ENCODE measurements at places on chromosomes 16 and 17.
A peak's percentile ranks its signal among the peaks of the same experiment; 100 is the strongest.

DNA sequence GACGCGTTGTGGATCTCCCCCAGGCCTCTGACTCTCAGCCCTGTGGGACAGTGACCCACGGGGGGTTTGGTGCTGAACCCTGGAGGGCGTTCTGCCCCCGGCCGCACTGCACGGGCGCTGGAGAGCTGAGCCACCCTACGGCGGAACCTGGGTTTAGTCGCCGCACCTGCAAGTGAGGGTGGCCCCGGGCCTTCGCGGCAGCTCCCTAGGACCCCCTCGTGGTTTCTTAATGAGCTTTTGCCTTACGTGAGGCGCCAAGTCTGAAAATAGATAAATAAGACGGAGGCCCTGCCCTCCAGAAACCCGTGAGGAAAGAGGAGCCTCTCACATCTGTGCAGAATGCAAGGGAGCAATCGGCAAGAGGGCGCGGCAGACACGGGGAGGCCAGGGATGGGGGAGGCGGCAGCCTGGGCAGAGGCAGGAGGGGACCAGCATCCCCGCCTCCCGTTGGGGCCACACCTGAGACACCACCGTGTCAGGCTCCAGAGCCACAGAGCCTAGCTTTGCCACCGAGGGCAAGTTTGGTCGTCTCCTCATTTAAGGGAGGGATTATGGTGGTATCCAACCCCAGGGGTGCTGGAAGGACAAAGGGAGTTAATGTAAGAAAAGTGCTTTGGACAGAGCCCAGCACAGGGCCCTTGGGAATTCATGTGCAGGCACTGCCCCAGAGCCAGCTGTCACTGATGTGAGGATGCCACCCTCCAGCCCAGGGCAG is 153.2 kb upstream of the CHMP6 start:
- no peak for DNase-seq

- no peak for DNase-seq
Measured at GRCh38 chr16:86791287-86792035, 213.1 kb downstream of the FOXL1 start.

DNA sequence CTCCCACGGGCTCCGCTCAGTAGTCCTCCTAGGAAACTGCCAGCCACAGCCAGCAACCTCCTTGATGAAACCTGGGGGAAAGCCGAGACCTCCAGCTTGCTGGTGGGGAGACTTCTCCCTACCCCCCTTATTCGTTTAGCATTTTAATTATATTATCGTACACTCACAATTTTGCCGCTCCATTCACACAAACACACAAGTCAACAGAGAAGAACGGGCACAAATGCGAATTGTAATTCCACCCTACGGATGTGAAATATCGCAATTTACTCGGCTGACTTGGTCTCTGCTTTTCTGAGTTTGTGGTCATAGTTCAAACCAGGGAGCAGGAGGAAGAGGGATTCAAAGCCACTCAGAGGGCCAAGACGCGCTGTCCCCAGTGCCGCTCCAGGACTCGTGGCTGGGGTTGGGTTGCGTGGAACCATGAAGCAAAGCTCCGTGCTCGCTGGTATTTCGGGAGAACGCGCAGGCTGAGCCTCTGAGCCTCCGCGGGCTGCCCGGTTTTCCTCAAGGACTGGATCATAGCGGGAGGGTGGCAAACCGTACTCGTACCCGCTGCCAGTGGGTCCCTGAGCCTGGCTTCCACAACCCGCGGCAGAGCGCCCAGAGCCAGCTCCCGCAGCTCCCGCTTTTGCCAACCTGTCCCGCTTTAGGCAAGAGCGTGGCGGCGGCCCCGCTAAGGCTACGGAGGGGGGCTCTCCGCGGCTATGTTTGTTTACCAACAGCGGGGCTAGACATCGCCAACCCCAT is 2.0 kb downstream of the LHX1 start:
- DNase-seq = no peak

DNA sequence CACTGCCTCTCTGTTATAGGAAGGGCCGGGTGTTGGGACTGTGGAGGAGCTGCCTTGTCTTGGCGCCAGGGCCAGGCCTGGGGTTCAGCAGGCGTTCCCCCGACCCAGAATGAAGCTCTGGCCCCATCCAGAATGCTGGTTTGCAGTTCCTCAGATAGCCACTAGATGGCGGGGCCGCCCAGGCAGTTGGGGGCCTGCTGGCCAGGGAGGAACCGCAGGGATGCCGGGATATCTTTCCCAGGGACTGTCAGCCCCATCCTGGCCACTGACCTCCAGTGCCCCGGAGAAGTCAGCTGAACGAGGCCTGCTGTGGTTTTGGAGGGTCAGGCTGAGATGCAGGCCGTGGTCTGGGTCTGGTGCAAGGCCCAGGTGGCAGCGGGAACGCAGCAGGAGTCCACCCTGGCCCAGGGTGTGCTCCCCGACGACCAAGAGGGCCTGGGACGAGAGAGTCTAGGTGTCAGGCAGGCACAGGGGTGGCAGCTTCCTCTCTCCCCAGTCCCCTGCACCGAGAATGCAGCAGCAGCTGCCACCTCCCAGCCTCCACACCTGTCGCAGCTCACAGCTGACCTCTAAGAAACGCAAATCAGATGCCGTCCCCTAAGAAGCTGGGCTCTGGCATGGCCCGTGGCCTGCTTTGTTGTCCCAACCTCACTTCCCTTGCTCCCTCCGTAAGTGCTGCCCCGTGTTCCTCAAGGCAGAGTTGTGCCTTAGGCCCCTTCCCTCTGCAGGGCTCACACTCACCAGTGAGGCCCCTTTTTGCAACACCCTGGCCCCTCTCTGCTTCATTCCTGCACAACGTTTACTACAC is 51.2 kb downstream of the RMI2 start:
- DNase-seq = peak; percentile 60

GRCh38 chr17:2964370-2964769 is 99.0 kb downstream of the OR1D5 start:
- DNase-seq = no peak

GRCh38 chr17:36854982-36855381 is 82.3 kb upstream of the LHX1 start:
- DNase-seq = no peak

GRCh38 chr17:38703742-38704605 is 1.1 kb upstream of the MLLT6 start:
- DNase-seq = no peak

DNA sequence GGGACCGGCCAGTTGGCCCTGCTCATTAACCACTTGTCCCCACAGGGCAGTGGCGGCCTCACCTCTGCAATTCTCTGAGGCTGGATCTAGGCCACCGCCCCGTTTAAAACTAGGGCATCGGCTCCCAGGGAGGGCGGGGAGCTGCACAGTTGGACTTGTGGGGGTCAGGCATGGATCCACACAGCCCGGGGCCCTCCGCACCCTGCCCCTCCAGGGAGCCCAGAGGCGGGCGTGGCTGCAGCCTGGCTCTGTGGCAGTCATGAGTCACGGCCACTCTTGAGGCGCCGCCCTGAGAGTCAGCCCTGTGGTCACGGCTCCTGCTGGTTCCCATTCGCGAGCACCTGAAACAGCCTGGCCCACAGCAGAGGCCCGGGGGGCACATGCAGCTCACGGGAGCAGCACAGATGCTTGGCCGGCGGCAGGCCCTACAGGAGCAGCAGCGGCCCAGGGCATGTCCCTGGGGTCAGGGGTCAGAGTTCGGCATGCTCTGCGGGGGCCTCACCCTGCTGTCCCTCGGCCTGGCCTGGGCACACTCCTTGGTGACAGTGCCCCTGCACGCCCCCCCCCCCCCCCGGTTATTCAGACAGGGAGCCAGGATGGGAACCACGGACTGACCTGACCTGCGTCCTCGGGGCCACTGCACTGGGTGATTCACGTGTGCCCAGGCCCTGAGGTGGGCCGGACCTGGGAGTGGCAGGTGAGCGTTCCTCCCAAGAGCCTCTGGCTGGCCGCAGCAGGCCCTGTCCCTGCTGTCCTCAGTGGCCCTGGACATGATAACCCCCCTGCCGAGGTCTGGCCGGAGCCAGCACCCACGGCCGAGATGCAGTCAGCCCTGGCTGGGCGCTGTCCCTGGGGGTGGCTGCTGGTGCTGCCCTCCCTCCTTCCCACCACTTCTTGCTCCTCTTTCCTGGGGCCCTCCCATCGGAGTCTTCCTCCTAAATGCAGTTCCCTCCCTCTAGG is 8.2 kb downstream of the CAPN15 start:
- peak; percentile 52 for DNase-seq

DNA sequence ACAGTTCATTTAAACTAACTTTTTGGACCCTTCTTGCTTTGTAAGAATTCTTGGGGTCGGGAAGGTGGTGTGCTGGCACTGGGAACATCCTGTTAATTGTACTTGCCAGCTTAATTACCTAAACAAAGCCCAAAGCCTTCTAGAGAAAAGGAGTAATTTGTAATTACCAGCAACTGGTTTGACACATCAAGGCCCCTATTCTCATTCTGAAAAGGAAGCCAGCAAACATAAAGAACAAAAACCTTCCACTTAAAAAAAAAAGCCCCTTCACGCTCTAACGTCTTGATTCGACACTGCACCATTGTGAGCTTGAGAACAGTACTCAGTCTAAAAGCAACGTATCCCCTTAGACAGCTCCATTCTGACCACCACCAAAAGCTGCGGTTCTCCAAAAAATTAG is 74.7 kb upstream of the RPH3AL start:
- DNase-seq = no peak

DNA sequence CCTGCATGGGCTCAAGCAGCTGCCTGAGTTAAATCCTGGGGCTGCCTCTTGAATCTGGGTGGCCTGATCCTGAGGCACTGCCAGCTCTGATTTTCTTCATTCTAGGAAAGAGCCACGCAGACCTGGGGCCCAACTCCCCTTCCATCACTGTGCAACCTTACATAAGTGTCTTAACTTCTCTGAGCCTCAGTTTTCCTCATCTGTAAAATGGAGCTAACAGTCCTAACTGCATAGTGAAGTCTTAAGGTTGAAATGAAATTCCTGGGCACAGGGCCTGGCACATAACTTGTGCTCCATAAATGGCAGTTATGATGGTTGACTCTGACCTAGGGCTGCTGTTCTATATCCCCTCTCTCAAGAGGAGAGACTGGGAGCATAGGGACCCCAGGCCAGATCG is 236.6 kb downstream of the GSG1L start:
- no peak for DNase-seq

DNA sequence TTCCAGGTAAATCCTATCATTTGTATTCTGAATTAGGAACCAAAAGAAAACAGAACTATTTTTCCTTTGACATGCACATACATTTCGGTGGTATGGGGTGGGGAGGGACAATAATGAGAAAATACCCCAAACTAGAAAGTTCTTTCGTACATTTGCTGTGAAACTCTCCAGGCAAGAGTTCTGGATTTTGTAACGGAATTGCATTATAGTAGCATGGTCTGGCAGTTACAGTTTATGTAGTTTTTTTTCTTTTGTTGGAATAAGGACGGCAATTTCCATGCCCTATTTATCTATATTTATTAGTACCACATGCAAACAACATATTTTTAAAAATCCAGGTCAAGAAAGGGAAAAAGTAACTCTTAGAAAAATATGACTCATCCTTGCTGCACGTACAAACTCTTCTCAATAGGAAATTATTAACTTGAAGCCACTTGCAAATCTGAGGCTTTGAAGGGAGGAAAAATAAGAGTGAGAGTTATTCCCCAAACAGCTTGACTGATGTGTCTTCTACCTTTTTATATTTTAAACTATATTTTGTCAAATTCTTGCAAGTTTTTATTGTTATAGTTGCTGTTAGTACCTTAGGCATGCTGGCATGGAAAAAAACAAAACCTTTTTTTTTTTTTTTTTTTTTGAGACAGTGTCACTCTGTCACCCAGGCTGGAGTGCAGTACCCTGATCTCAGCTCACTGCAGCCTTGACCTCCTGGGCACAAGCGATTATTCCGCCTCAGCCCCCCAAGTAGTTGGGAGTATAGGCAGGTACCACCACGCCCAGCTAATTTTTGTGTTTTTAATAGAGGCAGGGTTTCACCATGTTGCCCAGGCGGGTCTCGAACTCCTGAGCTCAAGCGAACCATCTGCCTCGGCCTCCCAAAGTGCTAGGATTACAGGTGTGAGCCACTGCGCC is 69.3 kb downstream of the WWP2 start:
- DNase-seq = peak; percentile 57

DNA sequence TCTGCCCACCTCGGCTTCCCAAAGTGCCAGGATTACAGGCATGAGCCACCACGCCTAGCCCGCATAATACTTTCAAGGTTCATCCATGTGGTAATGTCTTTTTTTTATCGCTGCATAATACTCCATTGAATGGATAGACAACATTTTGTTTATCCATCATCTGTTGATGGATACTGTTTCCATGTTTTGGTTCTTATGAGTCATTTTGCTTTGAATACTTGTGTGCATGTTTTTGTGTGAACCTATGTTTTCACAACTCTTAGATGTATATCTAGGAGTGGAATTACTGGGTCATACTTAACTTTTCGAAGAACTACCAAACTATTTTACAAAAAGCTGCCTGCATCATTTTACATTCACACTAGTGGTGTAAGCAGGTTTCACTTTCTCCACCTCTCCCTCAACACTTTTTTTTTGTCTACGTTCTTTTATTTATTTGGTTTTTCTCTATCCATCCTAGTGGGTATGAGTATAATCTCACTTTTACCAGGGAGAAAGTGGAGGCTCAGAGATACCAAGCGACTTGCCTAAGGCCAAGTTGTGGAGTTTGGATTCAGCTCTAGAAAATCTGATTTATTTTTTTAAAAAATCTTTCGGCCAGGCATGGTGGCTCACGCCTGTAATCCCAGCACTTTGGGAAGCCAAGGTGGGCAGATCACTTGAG is 151.2 kb downstream of the CMIP start:
- DNase-seq = no peak

DNA sequence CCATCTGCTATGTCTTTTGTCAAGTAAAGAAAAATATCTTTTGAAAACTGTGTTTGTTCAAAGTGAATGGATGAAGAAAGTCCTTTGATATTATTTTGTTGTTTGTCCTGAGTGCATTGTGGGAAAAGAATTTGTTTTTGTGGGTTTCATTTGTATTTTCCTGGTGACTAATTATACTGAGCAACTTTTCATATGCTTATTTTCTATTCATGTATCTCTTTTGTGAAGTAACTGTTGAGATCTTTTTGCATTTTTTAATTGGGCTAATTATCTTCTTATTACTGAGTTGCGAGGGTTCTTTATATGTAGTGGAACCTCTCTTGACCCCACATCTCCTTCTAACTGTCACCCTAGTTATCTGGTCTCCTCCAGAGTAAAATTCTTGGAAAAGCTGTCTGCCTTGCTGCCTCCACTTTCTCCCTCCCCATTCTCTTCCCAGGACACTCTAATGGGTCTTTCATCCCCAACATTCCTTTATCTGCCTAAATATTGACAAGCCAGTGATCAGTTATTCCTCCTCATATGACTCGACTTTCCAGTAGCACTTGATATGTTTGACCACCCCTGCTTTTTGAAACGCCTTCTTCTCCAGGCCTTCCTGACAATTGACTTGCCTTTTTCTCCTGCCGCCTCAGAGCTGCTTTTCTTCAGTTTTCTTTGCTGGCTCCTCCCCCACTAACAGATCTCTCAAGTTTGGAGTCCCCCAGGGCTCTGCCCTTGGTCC is 117.6 kb upstream of the HAS3 start:
- DNase-seq = no peak

DNA sequence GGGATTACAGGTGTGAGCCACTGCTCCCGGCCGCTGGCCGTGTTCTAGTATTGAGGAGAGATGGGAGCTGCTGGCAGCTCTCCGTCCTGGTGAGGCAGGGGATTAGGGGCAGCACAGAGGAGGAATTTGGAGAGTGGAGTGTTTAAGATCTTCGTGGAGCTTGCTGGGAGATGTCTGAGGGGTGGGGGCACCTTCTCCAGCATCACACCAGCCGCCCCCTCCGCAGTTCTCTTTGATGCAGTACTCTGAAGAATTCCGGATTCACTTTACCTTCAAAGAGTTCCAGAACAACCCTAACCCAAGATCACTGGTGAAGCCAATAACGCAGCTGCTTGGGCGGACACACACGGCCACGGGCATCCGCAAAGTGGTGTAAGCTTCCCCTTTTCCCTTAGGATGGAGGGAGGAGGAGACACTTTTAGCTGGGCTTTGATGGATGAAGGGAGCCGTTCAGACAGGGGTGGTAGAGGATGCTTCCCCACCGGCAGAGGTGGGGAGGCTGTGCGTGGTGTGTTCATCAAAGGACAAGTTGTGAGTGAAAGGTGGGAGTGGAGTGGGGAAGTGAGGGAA is 11.9 kb downstream of the ITGAM start:
- DNase-seq = no peak

All from IMR-90 (cell line).